ENCODE measurements at places on chromosomes 13 and 19. TPM values are rescaled to one million over a fixed set of nuclear protein-coding genes. Genes with fewer than 3 reads are reported as not detected.

DNA sequence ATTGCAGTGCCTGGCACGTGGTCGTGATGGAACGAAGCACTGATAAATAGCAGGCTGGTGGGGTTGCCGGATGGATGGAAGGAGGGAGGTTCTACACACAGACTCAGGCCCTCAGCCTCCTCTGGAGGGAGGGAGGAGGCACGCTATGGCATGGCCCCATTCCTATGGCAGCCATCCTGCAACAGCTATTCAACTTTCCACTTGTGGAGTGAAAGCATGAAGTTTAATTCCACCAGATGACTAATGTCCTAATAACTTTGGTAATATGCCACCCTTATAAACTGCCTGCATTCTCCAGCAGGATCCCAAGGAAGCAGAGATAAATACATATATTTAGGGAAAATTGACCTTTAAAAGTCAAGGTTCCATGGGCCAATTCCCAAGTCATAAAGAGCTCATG, 92.4 kb downstream of the KL start:
- no peaks in the 10 kb centered on the region for H3K27me3 ChIP-seq
- H3K4me1 ChIP-seq: peaks cover 47% of the 10 kb centered on the region
- DNase-seq: no peak
- H3K36me3 ChIP-seq: peaks cover 64% of the 10 kb centered on the region

CHST8 gene
- total RNA-seq: 0.43 TPM

GRCh38 chr19:35029737-35030256, 473 bp upstream of the SCN1B start:
- H3K27ac ChIP-seq: peak overlapping the region; percentile 72
- no peaks in the 10 kb centered on the region for H3K27me3 ChIP-seq
- H3K4me1 ChIP-seq: peaks cover 20% of the 10 kb centered on the region
- peak overlapping the region; percentile 60 for H3K4me3 ChIP-seq

DNA sequence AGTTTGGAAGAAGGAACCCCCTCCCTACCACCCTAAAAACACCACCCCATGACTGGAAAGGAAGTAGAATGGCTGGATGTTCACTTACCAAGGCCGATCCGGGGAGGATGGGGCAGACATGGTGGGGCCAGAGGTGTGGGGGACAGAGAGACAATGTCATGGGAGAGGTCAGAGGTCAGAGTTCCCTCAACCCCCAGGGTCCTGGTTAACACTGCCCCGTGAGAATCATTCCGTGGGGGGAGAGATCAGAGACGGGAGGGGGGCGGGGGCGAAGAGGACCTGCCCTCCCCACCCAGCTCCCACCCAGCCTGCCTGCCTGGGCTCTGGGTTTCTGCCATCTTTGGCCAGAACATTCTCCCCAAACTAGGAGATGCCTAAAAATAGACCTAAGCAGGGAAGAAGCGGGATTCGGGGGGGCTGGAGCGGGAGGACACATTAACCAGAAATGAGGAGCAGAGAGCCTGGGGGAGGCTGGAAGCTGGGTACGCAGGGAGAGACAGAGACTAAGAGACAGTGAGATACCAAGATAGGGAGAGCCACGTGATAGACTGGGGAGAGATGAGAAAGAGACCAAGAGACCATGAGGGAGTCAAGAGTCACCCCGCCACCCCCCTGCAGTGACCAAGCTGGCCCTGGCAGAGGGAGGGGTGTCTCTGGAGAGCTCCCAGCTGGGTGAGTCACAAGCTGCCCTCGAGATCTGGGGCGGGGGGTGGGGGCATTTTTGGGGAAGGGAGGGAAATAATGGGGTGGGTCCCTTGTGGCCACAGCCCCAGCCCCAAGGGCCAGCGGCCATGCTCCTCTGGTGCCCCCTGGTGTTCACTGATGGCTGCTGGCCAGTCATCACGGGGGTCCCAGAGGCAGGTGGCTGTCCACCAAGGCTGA, 6.1 kb upstream of the KANK2 start:
- H3K4me1 ChIP-seq: no peaks in the 10 kb centered on the region
- peak overlapping the region; percentile 24 for H3K4me3 ChIP-seq
- H3K27me3 ChIP-seq: no peaks in the 10 kb centered on the region
- peaks cover 12% of the 10 kb centered on the region for H3K36me3 ChIP-seq

GRCh38 chr13:112941349-112941748, 27.7 kb upstream of the MCF2L start:
- DNase-seq: no peak
- H3K27ac ChIP-seq: no peak overlapping the region
- H3K36me3 ChIP-seq: no peaks in the 10 kb centered on the region
- no peaks in the 10 kb centered on the region for H3K4me1 ChIP-seq

ZSCAN4 gene
- total RNA-seq: 0.24 TPM

- H3K36me3 ChIP-seq: no peaks in the 10 kb centered on the region
- no peaks in the 10 kb centered on the region for H3K27me3 ChIP-seq
- DNase-seq: no peak
- H3K4me3 ChIP-seq: peak overlapping the region; percentile 68
These were observed 977 bp upstream of the IL17D start for GRCh38 chr13:20702530-20702914.

CRX gene
- total RNA-seq: not detected

CDX2 gene
- total RNA-seq: not detected

GRCh38 chr13:26327940-26328725, 74.2 kb downstream of the CDK8 start:
- no peak overlapping the region for H3K4me3 ChIP-seq
- no peaks in the 10 kb centered on the region for H3K27me3 ChIP-seq
- no peaks in the 10 kb centered on the region for H3K36me3 ChIP-seq
- no peak for DNase-seq

- H3K4me3 ChIP-seq: no peak overlapping the region
- DNase-seq: peak; percentile 70
- H3K27me3 ChIP-seq: no peaks in the 10 kb centered on the region
These were observed 205.1 kb downstream of the LHFPL6 start for GRCh38 chr13:39397896-39398265.

GRCh38 chr19:1672038-1672768, 19.8 kb upstream of the TCF3 start:
- DNase-seq: no peak
- H3K4me3 ChIP-seq: peak overlapping the region; percentile 10
- H3K36me3 ChIP-seq: no peaks in the 10 kb centered on the region

DNA sequence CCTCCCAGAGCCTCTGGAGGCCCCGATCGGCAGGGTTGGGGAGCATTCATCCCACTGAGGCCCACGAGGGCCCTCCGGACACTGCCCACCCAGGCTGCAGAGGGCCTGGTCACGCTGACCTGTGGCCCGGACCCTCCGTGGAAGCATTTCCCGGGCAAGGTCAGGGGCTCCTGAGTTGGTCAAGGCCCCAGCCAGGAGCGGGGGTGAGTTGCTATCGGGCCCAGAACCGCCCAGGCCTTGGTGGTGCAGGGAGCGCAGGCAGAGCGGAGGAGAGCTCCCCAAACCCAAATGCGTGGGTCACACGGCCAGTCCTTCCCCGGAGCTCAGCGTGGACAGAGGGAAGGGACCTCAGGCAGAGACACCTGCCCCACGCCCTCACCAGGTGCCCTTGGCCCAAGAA, 25.7 kb downstream of the GPX4 start:
- no peak overlapping the region for H3K27ac ChIP-seq
- H3K4me1 ChIP-seq: peaks cover 40% of the 10 kb centered on the region
- no peak for DNase-seq
- no peaks in the 10 kb centered on the region for H3K27me3 ChIP-seq
- H3K36me3 ChIP-seq: peaks cover 36% of the 10 kb centered on the region

DNA sequence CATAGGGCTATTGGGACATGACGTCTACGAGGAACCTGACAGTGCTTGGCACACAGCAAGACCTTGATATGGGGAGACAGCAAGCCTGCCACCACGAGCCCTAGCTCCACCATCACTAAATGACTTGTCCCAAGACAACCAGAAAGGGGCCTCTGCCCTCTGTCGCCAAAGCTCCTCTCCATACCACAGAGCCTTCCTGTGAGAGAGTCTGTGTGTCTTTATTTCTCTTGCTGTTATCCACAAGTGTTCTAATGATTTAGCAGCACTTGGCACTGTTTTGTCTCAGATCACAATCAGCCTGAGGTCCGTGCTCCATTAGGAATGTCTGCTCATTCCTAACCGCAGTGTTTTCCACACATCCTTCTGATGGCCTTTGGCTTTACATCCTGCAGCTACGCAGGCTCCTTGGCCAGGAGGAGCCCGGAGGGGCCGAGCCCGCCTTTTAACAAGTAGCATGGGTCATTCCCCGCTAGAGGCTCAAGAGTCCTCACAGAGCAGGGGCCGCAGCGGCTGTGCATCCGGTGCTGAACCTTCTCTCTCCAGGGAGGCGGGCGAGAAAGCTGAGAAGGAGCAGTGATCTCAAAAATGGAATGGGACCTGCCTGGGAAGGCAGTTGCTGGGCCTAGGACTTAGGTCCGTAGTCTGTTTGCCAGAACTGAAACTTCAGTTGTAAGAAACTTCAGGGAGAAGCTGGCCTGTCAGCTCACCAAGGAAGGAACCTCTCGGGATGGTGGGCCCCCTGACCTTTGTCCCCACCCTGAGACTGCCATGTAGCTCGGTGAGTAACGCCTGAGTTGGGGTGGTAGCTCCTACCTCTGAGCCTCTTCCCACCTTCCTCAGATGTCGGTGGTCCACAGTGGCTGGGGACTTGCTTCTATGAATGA, 61.1 kb upstream of the HMGB1 start:
- H3K4me1 ChIP-seq: no peaks in the 10 kb centered on the region
- no peaks in the 10 kb centered on the region for H3K36me3 ChIP-seq

DNA sequence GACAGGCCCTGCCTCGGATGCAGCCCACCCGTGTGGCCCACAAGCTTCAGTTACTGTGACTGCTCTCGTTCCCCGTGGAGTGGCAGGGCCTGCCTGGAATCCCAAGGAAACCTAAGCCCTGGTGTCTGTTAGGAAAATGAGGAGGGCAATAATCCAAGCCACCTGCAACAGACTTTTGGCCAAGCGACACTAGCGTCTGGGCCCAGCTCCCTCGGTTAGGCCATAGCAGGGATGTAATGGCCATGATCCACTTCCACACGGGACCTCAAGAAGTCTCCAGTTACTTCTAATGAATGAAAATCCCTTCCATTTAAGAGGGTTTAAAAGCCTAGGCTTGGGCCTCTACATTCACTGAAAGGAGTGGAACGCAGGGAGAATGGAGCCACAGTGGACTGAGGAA, 8.9 kb downstream of the ZC3H4 start:
- H3K27ac ChIP-seq: peak overlapping the region; percentile 99
- no peaks in the 10 kb centered on the region for H3K27me3 ChIP-seq
- no peak for DNase-seq

GRCh38 chr19:2747349-2747748, 7.5 kb upstream of the SLC39A3 start:
- H3K27me3 ChIP-seq: no peaks in the 10 kb centered on the region
- no peak for DNase-seq
- no peak overlapping the region for H3K27ac ChIP-seq
- H3K36me3 ChIP-seq: no peaks in the 10 kb centered on the region

GRCh38 chr13:74695021-74695800, 561.0 kb upstream of the KLF12 start:
- no peaks in the 10 kb centered on the region for H3K36me3 ChIP-seq
- no peaks in the 10 kb centered on the region for H3K4me1 ChIP-seq
- no peak for DNase-seq
- no peak overlapping the region for H3K27ac ChIP-seq
- H3K4me3 ChIP-seq: no peak overlapping the region

PRTN3 gene
- not detected for total RNA-seq

GRCh38 chr13:107025991-107026390, 458.1 kb upstream of the ARGLU1 start:
- H3K27me3 ChIP-seq: no peaks in the 10 kb centered on the region
- H3K36me3 ChIP-seq: no peaks in the 10 kb centered on the region
- H3K27ac ChIP-seq: peak overlapping the region; percentile 35
- H3K4me1 ChIP-seq: no peaks in the 10 kb centered on the region

ERICH6B gene
- total RNA-seq: not detected

DNA sequence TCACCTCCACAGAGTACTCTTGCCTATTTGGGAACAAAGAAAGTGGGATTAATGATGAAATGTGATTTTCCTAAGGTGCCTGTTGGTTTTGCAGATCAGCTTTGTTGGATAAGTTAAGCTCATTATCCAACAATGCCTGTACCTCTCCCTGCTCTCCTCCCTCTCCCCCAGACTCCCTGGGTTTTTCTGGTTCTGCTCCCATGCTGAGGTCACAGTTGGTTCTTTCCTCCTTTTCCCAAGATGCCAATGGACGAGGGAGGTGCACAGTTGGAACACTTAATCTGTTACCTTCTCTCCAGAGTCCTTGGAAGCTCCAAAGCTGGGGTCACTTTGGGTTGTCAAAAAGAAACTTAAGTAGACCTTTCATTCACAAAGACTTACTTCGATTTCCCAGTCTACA, 1.6 kb downstream of the OXGR1 start:
- no peaks in the 10 kb centered on the region for H3K4me1 ChIP-seq
- H3K4me3 ChIP-seq: no peak overlapping the region
- H3K36me3 ChIP-seq: no peaks in the 10 kb centered on the region
- no peak overlapping the region for H3K27ac ChIP-seq
- DNase-seq: no peak

DNA sequence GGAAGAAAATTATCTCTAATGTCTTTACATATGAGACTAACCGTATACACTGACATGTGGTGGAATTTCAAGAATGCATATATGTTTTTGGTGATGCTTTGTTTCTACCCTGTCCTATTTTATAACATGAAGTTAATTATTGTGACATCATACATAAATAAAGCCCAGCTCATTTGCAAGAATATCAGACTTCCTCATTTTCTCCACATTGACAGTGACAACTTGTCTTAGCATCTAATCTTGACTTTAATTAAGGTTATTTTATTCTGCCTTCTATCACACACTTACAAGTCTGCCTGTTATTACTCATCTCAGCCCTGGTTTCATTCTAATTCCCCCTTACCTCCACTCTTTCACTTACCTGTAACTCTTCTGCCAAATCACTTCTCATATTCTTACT, 140.6 kb upstream of the STARD13 start:
- H3K4me3 ChIP-seq: no peak overlapping the region
- H3K36me3 ChIP-seq: no peaks in the 10 kb centered on the region

IL12RB1 gene
- total RNA-seq: 0.22 TPM

DNA sequence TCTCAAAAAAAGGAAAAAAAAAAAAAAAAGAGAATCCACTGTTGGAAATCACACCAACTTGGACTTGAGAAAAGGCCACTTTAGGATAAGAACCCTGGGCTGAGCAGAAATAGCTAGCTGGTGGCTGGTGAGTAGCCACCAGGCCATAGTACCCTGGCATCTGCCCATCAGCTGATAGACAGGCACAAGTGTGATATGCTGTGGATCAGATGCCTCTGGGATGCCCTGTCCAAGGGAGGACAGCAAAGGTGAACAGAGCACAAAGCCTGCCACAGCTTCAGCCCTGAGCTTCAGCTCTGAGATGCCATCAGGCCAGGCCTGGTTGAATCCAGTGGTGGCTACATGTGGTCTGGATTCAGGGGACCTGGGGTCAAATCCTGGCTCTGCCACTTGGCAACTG, 8.7 kb downstream of the SIRT2 start:
- peaks cover 36% of the 10 kb centered on the region for H3K36me3 ChIP-seq
- DNase-seq: no peak
- H3K27me3 ChIP-seq: no peaks in the 10 kb centered on the region
- no peaks in the 10 kb centered on the region for H3K4me1 ChIP-seq

GRCh38 chr13:20230913-20231838, 943 bp downstream of the GJB6 start:
- no peak for DNase-seq
- no peak overlapping the region for H3K27ac ChIP-seq
- no peaks in the 10 kb centered on the region for H3K4me1 ChIP-seq
- H3K4me3 ChIP-seq: peak overlapping the region; percentile 43
- peaks cover 13% of the 10 kb centered on the region for H3K27me3 ChIP-seq
- H3K36me3 ChIP-seq: no peaks in the 10 kb centered on the region
